ENCODE measurements at places on chromosomes 7 and 10.

GRCh38 chr7:133619491-133619890, 366.6 kb downstream of the EXOC4 start:
- DNase-seq: no peak

- no peak for DNase-seq
Observed at GRCh38 chr7:8168336-8168735, 93.6 kb downstream of the ICA1 start.

GRCh38 chr7:91526404-91526803, 262.2 kb downstream of the FZD1 start:
- DNase-seq: no peak

GRCh38 chr7:152868122-152869040, 108.8 kb downstream of the ACTR3B start:
- no peak for DNase-seq

GRCh38 chr10:43090188-43090587, 13.3 kb downstream of the RET start:
- no peak for DNase-seq
